ENCODE measurements at places on chromosomes 11 and 22. TPM values are rescaled to one million over a fixed set of nuclear protein-coding genes. Genes with fewer than 3 reads are reported as not detected.

- no peak for ATAC-seq
Measured at GRCh38 chr11:3830730-3831129, 10.0 kb downstream of the RHOG start.

- no peak for ATAC-seq
Measured at GRCh38 chr11:66951927-66952337, 6.3 kb downstream of the PC start.

DNA sequence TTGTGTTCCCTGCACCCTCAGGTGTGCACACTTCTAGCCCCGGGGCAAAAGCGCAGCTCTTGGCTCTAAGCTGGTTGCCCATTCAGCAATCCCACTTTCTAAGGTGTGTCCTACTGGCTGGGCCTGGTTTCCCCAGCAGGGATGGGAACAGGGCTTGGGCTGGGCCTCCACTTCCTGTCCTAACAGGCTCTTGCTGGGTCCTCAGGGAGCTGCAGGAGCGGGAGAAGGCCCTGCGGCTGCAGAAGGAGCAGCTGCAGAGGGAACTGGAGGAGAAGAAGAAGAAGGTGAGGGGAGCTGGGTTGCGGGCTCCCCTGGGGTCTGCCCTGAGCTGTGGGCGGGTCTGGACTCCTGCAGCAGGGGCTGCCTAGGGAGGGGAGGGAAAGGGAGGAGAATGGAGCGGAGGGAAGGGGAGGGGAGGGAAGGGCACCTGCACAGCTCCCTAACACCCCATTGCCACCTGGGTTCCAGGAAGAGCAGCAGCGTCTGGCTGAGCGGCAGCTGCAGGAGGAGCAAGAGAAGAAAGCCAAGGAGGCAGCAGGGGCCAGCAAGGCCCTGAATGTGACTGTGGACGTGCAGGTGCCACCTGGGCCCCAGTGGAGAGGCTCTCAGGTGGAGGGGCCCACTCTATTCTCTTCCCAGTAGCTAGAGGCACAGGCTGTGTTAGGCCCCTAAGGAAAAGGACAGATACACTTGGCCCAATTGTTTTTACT is 24.6 kb downstream of the INCENP start:
- ATAC-seq = no peak

PITPNM1 gene
- total RNA-seq = 97.9 TPM

- ATAC-seq = no peak
Measured at GRCh38 chr11:108606070-108606469, 12.5 kb upstream of the EXPH5 start.

- peak; percentile 61 for ATAC-seq
Measured at GRCh38 chr11:63445720-63446119, 45.2 kb downstream of the PLAAT5 start.

DNA sequence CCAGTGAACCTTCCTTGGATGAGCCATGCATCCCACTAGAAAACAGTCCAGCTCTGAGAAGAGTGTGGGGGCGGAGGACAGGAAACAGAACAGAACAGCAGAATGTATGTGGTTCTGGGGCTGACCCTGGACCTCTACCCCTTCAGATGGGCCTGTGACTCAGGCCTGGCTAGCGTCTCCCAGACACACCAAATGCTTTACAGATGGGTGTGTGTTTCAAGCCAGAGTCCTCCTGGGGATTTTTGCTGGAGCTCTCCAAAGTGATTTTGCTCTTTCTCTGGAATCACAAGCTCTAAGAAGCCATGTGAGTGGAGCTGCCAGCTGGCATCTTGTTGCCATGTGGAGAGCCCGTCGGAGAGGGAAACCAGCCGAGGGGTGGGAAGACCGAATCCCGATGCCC is 13.2 kb upstream of the C1QTNF4 start:
- no peak for ATAC-seq

RGL4 gene
- 10.4 TPM for total RNA-seq

- ATAC-seq = peak; percentile 58
Measured at GRCh38 chr11:57746920-57747319, 4.7 kb downstream of the BTBD18 start.

- no peak for ATAC-seq
Measured at GRCh38 chr11:34620820-34621792, at the start of gene EHF. TSS of gene EHF (plus strand) at chr11:34621093. CDS start at chr11:34642631, 21,538 bp downstream.

GRCh38 chr11:30377347-30377746 is 54.4 kb downstream of the ARL14EP start:
- ATAC-seq = no peak

- ATAC-seq = no peak
Measured at GRCh38 chr11:99918761-99919160, 768.3 kb upstream of the ARHGAP42 start.

- ATAC-seq = no peak
Measured at GRCh38 chr11:32044158-32044863, 46.6 kb upstream of the RCN1 start.

- no peak for ATAC-seq
Measured at GRCh38 chr11:126918556-126918955, 82.0 kb downstream of the KIRREL3 start.

CHRM1 gene
- not detected for total RNA-seq

- peak; percentile 82 for ATAC-seq
Measured at GRCh38 chr11:14643697-14644225, at the start of gene PDE3B. TSS of gene PDE3B (plus strand) at chr11:14643804. CDS start at chr11:14644076, 272 bp downstream.

GRCh38 chr11:57321388-57322255 is 3.1 kb downstream of the TNKS1BP1 start:
- ATAC-seq = no peak

DNA sequence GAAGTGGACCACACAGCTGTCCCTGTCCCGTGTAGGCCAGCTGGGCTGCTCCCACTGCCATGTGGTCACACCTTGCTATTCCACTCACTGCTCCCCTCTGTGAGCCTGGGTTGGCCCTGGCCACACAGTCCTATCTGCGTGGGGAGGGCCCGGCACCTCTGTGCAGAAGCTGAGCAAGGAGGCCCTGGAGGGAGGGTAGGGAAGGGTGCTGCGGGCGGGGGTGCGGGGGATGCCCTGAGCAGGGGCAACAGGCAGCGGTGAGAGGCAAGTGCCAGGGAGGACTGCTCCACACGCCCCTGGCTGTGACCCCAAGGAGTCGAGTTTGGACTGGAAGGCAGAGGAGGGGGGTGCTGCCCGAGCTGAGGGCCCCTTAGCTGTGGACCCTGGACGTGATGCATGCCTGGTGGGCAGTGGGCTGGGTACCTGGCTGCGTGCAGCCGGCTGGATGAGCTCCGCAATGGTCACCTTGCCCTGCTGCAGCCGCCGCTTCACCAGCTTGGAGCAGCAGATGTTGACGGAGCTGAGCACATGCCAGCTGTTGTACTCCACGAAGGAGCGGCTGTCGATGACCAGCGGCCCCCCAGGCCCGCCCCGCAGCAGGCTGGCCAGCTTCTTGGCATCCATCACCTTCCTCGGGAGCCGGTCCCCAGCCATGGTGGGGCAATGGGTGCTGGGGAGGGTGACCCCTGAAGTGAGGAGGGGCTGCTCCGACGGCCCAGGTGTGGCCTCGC is 6.7 kb downstream of the DUSP8 start:
- ATAC-seq = no peak

DNA sequence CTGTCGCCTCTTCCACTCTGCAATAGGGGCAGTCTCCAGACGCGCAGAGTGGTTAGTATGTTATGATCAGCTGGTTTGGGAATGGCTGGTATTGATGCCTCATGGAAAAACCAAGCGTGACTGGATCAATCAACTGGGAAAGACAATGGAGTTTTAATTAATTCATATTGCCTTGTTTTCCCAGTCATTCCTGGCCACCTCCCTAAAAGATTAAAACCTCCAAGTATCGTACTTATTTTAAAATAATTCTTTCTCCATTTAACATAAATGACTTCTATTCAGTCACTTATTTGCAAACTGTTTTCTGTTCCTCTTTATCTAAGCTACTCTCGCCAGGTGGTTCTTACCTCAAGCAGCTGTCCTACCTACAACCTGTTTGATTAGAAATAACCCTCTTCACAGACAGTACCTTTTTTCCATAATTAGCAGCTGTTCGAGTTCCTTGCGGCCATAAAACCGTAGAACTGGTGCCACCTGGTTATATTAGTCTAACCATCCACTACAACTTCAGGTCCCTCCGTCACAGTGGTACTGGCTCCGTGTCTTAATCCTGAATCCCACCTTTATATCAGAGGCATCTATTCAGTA is 898 bp downstream of the ZNF215 start:
- no peak for ATAC-seq

- no peak for ATAC-seq
Measured at GRCh38 chr11:64687204-64687603, 35.8 kb downstream of the NRXN2 start.

- ATAC-seq = no peak
Measured at GRCh38 chr11:44591557-44591956, 26.1 kb downstream of the CD82 start.

GRCh38 chr11:19444231-19444630 is 203.5 kb upstream of the E2F8 start:
- ATAC-seq = no peak

OR4A16 gene
- total RNA-seq = not detected

DNA sequence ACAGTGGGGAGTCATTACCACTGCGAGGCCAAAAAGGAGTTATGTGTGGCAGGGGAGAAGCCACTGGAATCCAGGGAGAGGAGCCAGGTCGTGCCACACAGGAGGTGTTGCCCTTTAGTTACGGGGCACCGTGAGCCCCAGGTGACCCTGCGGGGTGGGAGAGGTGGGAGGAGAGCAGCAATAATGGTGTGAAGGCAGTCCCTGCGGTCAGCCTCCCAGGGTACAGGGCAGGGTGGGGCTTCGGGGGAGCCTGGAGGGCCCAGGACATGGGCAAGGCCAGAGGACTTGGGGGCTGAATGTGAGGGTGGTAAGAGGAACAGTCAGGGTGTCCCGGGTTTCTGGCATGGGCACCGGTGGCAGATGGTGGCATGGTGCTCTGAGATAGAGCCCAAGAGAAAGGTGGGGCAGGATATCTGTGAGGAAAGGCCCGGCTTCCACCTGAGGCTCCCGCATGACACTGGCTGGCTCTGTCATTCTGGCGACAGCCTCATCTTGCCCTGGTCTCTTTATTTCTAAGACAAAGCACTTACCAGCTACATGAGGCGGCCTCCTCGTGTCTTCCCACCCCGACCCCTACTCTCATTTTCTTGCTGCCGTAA is 82.6 kb upstream of the LMO1 start:
- no peak for ATAC-seq

CRYAB gene
- not detected for total RNA-seq

PYGM gene
- total RNA-seq = 4.7 TPM

THAP7 gene
- total RNA-seq = 19.6 TPM

- no peak for ATAC-seq
Measured at GRCh38 chr22:26958378-26958777, 301.0 kb downstream of the MIAT start.

DNA sequence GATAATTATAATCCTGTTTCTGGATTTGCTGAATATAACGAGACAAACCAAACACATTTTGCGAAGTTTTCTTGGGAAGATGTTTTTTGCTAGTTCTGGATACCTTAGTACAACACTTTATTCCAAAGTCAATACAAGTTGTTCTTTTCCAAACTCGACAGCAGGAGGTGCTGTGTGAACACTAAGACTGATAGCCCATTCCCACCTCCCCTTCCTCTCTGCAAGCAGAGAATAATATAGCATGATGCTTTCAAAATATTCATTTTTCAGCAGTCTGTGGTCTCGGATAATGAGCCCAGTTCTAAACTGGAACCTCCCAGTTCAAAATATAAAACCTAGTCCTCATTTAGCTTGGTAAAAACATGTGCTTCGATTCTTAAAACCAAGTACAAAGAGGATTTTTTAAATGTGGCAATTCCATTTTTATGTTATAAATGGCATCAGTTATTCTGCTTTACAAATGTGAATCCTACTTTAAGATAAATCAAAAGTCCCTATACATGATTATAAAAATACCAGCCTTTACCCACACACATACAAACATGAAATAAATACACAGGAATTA is 129.1 kb downstream of the DCDC1 start:
- no peak for ATAC-seq

OR52H1 gene
- total RNA-seq = not detected

HBG2 gene
- not detected for total RNA-seq

- no peak for ATAC-seq
Measured at GRCh38 chr11:132062541-132062940, 692.1 kb downstream of the NTM start.

TBX10 gene
- total RNA-seq = not detected

NEFH gene
- 2.9 TPM for total RNA-seq

AQP11 gene
- 0.48 TPM for total RNA-seq

APOA1 gene
- 0.37 TPM for total RNA-seq

- ATAC-seq = no peak
Measured at GRCh38 chr11:7418061-7418460, 67.2 kb upstream of the OLFML1 start.

GRCh38 chr22:31046539-31047226 is 34.4 kb upstream of the SMTN start:
- ATAC-seq = no peak

GRCh38 chr11:43327987-43328386 is 16.2 kb downstream of the API5 start:
- no peak for ATAC-seq

GRCh38 chr22:37275622-37276021 is 6.7 kb upstream of the CYTH4 start:
- peak; percentile 82 for ATAC-seq

GGT1 gene
- 122 TPM for total RNA-seq

GGTLC2 gene
- not detected for total RNA-seq
